ENCODE measurements at places on chromosomes 12 and 14. TPM values are rescaled to one million over a fixed set of nuclear protein-coding genes. Genes with fewer than 3 reads are reported as not detected.

GRCh38 chr12:108638141-108638827 is 4.6 kb upstream of the SELPLG start:
- DNase-seq = peak; percentile 60

DNA sequence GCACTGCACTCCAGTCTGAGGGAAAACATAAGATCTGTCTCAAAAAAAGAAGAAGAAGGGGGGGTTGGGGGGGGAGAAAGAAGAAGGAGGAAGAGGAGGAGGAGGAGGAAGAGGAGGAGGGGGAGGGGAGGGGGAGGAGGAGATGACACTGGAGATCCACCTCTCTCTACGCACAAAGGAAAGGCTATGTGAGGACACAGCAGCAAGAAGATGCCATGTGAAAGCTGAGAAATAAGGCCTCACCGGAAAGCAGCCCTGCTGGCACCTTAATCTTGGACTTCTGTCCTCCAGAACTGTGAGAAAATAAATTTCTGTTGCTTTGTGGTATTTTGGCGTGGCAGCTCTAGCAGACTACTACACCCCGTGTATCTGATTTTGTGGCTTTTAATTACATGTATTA is 477.9 kb downstream of the MED13L start:
- no peak for DNase-seq

- no peak for DNase-seq
These were observed 110.7 kb downstream of the SLC25A21 start for GRCh38 chr14:37061697-37062096.

DNA sequence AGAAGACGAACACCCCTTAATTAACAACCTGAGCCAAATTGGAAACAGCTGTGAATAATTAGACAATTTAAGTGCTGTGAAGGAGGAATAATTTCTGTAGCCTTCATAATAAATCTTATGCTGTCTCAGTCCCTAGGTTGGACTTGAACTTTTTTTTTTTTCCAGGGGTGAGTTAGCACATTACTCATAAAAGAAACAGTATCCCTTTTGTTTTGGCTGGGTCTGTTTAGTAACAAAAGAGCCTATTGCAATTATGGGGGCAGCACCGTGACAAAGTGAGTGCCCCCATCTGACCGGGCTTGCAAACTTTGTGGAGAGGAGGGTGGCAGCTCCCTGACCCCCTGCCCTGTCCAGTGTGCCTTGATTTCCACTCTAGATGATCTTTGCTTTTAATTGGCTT is 167.4 kb downstream of the DICER1 start:
- DNase-seq = no peak

- no peak for DNase-seq
These were observed 18.2 kb downstream of the CINP start for GRCh38 chr14:102344485-102344884.

Gene CELA1
- total RNA-seq = not detected

DNA sequence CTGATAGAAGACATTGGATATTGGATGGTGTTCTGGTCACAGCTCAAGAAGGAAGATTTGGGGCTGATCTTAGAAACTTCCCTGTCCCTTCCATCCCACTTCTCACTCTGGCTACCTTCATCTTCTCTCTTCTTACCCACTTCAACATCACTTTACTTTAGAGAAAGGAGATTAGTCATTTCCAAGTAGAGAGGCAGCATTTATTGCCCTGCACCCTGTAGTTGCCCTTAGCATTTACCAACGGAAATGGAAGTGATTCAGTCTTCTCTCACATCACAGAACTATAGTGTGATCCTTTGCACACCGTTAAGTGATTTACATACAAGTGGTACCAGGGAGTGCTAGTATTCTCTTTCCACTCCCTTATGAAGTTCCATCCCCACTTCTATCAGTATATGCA is 52.4 kb downstream of the PHLDA1 start:
- no peak for DNase-seq

Measured in neural crest cell (in vitro differentiated cells).